ENCODE measurements at places on chromosomes 16 and 17.

DNA sequence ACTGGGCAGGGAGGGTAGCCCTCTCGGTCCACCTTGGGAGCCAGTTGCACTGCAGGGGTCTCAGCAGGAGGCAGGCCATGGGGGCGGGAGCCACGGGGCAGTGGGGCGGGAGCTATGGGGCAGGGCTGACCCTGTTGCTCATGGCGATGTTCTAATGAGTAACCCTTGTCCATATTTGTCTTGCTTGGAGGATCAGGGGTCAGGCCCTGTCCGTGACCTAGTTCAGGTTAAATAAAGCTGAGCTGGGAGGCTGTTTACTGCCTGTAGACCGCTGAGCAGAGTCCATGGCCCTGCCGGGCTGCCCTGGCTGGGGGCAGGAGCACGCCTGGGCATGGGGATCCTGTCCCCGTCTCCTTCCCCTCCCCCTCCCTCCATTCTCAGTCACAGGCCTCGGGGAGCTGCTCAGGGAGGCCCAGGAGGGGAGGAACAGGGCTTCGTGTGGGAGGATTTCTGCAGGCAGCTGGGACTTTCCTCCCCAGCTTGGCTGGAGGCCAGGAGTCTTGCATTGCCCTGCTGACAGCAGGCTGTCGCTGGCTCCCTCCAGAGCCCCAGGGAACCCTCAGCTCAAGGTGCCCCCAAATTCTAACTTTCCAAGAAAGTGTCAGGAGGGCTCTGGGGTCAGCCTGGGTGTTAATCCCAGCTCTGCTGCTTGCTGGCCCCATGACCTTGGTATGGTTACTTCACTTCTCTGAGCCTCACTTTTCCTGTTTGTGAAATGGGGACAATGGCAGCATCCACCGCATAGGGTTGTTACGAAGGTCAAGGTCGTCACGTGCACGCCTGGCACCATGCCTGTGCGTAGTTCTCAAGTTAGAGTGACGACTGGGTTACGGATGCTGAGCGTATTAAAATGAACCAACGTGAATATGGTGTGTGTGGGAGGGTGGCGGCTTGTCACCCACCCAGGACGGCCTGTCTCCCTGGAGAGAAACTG is 6.1 kb upstream of the SERPINF2 start:
- no peak for DNase-seq

- DNase-seq = no peak
These were observed 28.7 kb upstream of the CRISPLD2 start for GRCh38 chr16:84791088-84791487.

GRCh38 chr16:50393858-50394802 is 25.3 kb upstream of the BRD7 start:
- no peak for DNase-seq

DNA sequence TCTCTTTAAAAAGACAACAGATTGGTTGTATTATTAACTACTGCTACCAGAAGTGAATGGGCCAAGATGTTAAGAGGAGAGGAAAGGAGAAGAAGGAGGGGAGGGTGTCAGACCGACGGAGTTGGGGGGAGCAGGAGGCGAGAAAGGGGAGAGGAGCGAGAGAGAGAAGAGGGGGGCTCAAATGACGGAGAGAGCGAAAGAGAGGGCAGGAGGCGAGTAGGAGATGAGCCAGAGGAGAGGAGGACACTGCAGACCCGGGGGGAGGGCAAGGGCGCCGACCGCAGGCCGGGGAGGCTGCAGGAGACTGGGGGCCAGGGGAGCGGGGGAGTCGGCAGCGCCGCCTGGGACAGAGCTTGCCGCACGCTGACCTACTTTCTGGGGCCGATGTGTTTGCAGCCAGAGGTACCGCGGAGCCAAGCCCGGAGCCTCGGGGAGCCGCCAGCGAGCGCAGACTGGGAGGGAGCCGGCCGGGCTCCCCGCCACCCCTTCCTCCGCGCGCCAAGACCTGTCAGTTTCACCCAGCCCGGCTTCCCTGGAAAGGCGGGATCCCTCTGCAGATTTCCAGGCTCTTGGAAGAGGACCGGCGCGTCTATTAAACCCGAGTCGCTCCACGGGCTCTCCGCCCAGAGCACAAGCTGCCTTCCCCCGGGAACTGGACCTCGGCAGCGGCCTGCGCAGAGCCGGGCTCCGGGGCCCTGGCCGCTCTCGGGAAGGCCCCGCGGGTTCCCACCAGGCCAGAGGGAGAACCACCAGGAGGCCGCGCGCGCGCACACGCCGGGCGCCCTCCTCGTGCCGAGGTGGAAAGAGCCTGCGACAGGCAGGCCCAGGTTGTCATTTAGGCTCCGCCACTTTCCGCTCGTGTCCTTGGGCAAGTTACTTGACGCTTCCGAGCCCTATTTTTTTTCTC is 74.6 kb downstream of the CMC2 start:
- no peak for DNase-seq

GRCh38 chr16:2449118-2449517 is 10.8 kb upstream of the TEDC2 start:
- DNase-seq = no peak

DNA sequence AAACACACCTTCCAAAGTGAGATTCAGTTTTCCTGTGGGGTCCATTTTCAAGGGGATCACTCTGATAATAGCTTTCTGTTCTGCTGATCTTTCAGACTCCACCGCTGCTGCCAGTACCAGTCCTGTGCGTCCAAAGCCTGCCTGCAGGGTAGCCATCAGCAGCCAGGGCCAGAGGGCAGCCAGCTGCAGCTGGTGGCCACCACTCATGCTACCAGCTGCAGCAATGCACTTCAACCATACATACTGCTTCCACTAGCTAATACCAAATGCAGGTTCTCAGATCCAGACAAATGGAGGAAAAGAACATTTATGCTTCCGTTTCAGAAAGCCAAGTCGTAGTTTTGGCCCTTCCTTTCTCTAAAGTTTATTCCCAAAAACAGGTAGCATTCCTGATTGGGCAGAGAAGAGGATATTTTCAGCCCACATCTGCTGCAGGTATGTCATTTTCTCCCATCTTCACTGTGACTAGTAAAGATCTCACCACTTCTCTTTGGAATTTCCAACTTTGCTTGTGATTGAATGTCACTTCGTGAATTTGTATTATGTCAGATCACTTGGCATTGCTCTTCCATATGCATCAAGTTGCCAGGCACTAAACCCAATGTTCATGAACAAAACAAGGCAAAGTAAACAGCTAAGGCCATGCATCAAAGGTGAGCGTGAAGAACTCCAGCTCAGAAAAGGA is 1.8 kb downstream of the RNF43 start:
- DNase-seq = no peak

GRCh38 chr17:81093619-81094508 is 58.9 kb downstream of the BAIAP2 start:
- DNase-seq = no peak

DNA sequence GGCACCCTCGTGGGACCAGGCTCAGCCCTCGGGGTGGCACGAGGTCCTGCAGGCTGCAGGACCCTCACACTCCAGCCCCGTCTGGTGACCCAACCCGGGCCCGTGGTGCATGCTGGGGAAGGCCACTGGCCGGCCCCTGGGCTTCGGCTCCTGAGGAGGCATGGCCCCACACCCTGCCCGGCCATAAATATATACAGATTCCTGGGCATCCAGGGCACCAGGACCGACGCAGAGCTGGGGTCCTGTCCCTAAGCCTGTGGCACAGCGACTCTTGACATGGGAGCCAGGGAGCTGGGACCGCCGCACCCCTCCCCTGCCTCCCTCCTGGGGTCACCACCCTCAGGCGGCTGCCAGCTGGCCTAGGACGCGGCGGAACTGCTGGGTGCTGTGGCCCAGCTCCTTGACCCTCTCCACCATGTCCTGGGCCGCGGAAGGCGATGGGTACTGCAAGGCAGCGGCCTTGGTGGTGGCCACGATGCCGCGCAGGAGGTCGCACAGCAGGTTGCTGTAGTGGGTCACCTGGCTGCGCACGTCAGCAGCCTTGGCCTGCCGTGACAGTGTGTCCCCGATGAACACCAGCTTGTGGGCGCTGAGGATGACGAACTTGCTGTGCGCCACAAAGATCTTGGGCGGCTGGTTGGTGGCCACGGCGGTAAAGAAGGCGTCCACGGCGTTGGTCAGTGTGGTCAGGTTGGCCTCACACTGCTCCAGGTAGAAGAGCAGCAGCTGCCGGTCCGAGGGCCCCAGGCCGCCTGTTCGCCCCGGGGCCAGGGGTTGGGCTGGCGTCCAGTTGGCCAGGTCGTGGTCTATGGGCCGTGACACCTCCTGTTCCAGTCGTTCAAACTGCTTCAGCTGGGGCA is 10.6 kb downstream of the CTRB1 start:
- no peak for DNase-seq

GRCh38 chr17:50986989-50987660 is 121.0 kb upstream of the TOB1 start:
- no peak for DNase-seq

DNA sequence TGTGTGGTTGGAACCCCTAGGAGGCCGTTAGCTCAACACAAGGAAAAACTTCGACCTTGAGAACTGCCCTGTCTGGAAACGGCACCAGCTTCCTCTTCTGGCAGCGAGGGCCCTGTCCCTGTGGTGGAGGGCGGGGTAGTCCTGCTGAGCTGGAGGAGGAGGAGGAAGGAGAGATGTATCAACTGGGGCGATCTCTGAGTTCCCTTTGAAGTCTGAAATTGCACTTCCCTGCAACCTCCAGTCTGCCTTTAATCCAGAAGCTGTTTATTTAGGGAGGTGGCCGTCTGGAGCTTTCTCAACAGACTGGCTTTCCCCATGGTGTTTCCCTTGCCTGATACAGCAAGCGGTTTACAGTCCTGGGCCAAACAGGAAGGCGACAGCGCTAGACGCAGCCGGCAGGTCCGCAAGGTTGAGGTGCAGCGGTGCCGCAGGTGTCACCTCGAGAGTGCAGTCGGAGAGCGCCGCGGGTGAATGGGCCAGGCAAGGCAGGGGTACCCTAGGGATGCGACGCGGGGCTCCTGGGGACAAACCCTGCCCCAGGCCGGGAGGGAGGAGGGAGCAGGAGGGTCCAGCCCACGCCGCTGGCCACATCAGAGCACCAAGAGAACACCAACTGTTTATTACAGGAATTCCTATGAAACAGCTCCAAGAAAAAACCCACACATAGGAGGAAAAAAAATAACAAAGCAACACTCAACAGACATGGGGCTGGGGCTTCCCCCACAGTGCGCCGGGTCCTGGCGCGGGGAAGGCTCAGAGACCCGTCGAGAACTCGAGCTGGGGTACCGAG is 11.4 kb upstream of the MRPS23 start:
- DNase-seq = no peak

DNA sequence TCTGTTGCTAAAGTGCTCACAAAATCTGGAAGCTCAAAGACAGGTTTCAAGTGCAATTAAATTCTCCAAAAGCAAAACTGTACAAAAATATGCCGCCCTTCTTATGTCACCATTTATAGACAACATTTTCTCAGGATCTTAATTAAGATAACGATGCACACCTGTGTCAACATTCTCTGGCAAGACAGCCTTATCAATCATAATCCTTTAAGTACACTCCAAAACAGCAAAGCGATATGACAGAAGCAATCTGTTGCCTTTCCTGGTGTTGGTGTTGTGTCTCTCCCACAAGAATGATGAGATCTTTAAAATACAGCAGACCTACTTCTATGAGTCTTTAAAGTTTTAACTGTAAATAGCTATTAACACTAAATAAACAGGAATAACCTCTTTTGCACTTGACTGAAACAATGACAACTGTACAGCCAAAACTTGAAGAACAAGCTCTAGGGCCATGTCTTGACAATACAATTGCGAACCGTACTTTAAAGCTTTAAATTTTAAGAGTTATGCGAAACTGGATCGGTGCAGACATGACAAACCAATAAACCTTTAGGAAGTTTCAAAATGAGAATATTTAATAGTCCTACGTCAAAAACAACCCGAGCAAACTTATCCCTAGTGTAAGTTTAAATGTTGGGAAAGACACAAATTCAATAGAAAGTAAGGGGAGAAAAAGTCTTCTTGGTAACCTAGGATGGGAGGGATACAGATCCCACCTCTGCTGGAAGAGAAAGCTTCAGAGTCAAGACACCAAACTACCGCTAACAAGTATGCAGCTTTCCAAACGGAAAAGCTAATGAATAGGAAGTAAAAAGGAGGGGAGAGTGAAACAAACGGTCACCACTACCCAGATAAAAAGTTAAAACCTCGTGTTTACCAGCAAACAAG is 3.3 kb upstream of the IRX5 start:
- DNase-seq = no peak

- no peak for DNase-seq
These were observed 126.0 kb downstream of the TANGO6 start for GRCh38 chr16:68969338-68969737.

DNA sequence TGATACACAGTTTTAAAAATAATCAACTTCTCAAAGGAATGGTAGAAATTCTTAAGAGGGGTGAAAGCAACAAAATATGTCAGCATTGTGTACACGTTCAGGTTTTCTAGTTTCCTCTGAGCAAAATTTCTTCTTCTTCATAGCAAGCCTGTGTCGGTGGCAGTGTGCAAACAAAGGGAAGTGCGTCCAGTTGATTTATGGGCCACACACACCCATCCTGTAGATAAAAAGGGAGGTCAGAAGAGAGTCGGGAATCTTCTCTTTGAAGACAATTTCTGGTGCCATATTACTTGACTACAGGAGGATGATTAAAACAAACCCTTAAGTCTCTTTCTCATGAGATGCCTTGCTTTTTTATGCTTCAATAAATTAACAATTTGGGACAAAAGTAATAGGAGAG is 484.1 kb upstream of the SALL1 start:
- DNase-seq = no peak

DNA sequence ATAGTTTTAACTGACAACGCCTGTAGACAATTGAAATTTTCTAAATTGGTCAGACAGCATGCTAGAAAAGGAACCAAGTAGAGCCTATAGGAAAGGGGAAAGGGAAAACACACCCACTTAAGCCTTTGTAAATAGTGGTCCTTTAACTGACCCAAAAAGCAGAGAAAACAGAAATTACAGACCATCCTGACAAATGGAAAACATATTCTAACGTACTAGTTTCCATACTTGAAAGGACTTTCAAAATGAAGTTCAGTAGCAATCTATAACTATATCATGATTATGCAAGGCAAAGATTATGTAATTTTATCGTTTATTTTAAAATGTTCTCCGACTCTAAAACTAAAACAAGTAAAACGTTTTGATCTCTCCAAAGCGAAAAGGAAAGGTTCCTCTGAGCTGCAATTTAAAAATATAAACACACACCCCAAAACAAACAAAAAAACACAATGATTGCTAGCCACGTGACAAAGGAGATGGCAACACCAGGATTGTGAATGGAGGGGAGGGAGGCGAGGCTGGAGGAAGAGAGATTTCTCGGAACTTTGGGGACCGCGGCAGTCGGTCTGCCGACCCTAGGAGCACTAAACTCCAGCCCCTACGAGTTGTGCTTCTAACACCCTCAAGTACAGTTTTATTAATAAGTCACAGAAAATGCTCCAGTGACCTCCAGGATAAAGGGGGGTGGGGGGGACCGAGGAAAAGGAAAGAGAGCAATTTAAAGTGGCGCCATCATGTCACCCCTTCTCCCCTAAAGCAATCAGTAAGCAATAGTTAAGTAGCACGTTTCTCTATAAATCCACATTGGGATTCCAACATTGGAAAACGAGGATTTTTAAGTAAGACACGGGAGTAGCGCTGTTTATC is 1.7 kb downstream of the KANSL1 start:
- DNase-seq = no peak

GRCh38 chr17:58601976-58602375 is 87.5 kb upstream of the MTMR4 start:
- DNase-seq = no peak
